ENCODE measurements at places on chromosomes 5 and 9.

- DNase-seq: no peak
These were observed 4.9 kb upstream of the EHMT1 start for GRCh38 chr9:137613738-137614523.

DNA sequence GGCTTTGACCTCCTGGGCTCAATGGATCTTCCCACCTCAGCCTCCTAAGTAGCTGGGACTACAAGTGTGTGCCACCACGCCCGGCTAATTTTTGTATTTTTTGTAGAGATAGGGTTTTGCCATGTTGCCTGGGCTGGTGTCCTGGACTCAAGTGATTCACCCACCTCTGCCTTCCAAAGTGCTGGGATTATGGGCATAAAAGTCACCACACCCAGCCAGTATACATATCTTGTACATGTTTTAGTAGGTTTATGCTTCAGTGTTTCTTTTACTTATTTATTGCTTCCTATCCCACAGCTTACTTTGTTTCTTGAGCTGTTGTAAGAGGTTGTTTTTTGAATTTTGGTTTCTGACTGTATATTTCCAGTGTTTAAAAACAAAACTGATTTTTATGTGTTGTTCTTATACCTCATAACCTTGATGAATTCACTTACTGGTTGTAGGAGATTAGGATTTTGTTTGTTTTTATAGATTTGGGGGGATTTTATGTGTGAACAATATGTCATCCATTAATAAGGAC lies 12.9 kb downstream of the FBXW5 start:
- DNase-seq: no peak

DNA sequence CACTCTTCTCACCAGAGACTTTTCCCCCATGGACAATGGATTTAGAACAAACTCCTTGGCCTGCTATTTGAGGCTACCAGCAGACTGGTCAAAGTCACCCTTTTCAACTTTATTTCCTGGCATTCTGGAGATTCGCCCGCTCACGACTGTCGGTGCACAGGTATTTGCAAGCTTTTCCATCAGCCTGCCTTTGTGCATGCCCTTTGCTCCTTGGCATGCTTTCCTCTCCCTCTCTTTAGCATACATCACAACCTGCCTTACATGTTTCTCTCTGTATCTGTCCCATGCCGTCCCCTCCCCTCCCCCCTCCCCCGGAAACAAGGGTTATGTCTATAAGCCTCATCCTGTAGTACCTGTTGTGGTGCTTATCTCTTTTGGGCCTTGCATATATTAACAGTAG lies 257.1 kb downstream of the AOPEP start:
- DNase-seq: no peak

DNA sequence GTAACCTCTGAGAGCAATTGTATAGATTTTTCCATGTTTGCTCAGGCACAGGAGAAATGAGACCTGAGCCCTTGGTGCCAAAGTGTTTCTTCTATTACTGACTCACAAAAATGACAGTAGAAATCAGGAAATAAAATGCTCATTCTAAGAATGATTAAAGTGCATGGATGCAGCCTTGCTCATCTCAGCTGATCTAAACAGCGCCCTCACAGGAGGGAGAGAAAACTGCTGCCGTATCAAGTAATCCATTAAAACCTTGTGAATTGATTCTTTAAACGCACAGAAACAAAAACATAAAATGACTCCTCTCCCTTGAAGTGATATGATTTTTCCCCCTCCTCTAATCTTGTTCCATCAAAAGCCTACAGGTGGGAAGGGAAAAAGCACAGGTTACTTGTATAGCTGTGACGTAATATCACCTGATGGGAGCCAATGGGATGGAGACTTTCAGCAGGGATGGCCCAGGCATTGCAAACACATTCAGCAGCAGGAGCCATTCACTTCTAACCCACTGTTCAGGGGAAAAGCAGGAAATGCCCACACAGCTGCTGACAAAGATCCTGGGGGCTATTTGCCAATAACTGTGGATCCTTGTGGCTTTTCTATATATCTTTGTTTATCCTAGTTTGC lies 76.7 kb downstream of the PLCXD3 start:
- DNase-seq: no peak

Measured in AG09319 (cell line).